Omental fat pad (tissue), 4 donors: ENCODE measurements at places on chromosomes 6 and 20. TPM values are rescaled to one million over a fixed set of nuclear protein-coding genes. Genes with fewer than 3 reads are reported as not detected.

GRCh38 chr6:104170401-104170800 is 689.3 kb downstream of the HACE1 start:
- no peak for DNase-seq

- no peak for DNase-seq
These were observed 2.1 kb upstream of the TRDN start for GRCh38 chr6:123638865-123639264.

The TREML2 gene
- 4.3 TPM for total RNA-seq

The DOK5 gene
- 2.2 TPM for total RNA-seq

The GSTA3 gene
- total RNA-seq = not detected

DNA sequence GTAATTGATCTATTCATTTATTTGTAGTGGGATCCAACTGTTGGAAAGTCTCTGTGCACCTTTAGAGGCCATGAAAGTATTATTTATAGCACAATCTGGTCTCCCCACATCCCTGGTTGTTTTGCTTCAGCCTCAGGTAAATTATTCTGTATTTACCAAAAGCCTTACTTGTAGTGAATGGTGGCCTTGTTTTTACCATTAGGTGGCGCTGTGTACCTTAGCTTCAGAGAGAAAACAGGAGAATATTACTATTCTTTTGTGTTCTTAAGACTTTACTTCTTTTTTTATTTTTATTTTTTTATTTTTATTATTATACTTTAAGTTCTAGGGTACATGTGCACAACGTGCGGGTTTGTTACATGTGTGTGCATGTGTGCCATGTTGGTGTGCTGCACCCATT is 23.7 kb downstream of the PEX7 start:
- DNase-seq = no peak

The NOX3 gene
- not detected for total RNA-seq

DNA sequence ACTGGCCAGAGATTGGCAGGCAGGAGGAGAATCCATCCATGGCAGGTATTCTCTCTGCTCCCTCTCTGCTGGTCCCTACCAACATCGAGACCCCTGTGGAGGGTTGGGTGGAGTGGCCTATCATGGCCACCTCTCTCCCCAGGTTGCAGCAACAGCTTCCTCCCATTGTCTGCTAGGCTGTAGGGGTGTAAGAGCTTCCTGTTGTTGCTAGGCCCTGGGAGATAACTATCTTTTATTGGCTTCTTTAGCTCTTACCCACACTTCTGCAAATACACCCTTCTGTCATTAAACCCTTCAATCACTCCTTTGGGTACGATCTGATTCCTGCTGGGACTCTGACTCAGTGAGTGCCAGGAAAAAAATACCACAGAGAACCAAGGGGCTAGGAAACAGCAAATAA is 66.6 kb upstream of the FAM184A start:
- DNase-seq = no peak

DNA sequence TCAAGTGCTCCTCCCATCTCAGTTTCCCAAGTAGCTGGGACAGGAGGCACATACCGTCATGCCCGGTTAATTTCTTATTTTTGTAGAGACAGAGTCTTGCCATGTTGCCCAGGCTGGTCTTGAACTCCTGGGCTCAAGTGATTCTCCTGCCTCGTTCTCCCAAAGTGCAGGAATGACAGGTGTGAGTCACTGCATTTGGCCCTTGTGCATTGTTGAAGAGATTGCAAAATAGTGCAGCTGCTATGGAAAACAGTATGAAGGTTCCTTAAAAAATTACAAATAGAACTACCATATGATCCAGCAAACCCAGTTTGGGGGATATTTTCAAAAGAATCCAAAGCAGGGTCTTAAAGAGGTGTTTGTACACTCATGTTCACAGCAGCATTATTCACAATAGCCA is 69.1 kb downstream of the GJA10 start:
- no peak for DNase-seq

The BTNL2 gene
- not detected for total RNA-seq

The VSTM2L gene
- 0.60 TPM for total RNA-seq

DNA sequence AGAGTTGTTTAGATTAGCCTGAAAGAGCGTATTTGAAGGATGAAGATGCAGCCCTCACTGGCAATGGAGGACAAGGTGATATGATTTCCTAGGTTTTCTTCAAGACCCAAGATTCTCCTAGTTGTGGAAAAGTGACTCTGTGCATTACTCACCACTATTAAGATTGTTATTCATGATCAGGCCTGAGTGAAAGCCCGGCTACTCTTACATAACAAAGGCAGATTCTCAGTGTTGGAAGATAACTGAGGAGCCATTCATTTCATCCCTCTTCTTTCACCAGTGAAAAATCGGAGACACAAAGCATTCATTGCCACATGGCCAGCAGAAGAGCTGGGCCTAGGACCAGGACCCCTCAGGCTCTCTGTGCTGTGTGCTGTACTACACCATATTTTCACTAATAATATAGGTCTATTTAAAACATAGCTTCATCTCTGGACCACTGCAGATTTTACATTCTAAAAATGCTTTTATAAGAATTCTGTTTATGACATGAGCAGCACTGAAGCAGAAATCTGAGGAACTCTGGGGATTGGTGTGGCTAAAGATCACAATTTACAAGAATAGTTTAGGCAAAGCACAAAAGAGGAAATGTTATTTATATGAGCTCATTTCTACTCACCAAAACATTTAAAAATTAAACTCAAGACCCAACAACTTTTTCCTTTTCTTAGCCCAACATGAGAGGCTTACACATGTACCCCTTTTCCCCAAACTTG is 181.9 kb upstream of the CCN2 start:
- DNase-seq = no peak

The NOTCH4 gene
- total RNA-seq = 56.0 TPM

GRCh38 chr6:134515986-134516385 is 198.1 kb upstream of the SGK1 start:
- no peak for DNase-seq

The CEBPB gene
- total RNA-seq = 158 TPM

GRCh38 chr20:24762791-24763350 is 186.2 kb upstream of the CST7 start:
- DNase-seq = no peak

The JPH2 gene
- 7.3 TPM for total RNA-seq

DNA sequence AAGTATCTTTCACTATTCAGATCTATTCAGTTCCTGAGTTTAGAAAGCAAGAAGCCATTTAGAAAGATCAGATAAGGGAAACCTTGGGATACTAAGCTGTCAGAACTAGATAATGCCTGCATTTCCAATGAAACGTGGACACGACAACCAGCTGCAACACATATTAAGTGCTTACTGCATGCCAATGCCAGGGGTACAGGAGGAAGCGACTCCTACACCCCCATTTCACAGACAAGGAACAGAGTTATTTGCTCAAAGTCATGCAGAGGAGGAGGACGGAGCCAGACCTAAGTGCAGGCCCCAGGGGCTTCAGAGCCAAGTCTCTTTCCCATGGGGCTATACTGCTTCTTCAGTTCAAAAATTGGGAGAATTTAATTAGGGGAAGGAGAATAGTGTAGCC is 62.4 kb downstream of the PREX1 start:
- DNase-seq = no peak

DNA sequence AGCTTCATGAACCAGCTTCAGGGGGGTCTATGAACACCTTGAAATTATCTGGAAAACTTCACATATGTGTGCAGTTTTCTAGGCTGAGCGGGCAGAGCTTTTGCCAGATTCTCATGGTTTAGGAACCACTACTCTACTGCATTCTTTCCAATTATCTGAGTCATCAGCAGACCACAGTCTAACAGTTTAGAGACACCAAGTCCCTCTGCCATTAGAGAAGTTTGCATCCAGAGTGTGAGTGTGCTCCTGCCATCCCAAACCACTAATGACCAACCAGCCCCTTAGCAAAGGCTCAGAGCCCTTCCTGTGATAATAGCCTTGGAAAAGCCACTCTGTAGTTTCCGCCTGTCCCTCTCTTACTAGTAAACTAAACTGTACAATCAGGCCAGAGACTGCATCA is 96.8 kb downstream of the PHACTR1 start:
- no peak for DNase-seq

The OOEP gene
- total RNA-seq = not detected

DNA sequence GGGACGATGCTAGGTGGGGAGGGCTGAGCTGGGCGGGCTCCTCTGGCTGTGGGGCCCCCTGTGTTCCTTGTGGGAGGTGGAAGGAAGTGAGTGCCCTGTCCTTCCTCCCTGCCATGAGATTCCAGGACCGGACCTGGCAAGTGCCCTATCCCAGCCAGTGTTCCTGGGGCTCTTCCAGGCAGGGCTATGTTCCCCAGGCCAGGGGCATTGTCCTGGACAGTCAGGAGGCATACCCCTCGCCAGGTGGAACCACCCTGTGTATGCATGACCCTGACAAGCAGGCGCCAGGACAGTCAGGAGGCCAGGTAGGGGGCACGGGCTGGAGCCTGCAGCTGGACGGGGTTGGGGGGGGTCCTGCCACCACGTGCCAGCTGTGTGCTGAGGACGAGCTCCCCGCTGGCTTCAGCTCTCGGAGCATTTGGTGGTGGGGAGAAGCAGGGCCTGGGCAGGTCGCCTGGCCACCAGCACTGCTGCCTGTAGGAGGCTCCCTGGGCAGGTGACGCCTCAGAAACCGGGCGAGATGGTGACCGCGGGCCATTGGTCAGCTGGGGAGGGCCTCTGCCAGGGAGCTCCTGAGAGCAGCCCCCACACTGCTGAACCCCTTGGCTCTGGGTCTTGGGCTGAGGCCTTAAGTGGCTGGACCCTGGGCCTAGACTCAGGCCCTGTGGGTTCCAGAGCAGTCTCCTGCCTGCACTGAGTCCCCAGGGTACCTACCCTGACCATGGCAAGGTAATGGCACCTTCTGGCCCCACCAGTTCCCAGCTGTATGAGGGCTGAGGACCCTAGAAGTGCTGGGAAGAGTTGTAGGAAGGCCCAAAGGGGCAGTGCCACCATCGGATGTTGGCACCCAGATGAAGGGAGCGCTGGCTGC is 694 bp downstream of the SLC17A9 start:
- DNase-seq = no peak

The TDRD6 gene
- total RNA-seq = 0.12 TPM

The ECI2 gene
- total RNA-seq = 48.8 TPM

The CLVS2 gene
- total RNA-seq = not detected

DNA sequence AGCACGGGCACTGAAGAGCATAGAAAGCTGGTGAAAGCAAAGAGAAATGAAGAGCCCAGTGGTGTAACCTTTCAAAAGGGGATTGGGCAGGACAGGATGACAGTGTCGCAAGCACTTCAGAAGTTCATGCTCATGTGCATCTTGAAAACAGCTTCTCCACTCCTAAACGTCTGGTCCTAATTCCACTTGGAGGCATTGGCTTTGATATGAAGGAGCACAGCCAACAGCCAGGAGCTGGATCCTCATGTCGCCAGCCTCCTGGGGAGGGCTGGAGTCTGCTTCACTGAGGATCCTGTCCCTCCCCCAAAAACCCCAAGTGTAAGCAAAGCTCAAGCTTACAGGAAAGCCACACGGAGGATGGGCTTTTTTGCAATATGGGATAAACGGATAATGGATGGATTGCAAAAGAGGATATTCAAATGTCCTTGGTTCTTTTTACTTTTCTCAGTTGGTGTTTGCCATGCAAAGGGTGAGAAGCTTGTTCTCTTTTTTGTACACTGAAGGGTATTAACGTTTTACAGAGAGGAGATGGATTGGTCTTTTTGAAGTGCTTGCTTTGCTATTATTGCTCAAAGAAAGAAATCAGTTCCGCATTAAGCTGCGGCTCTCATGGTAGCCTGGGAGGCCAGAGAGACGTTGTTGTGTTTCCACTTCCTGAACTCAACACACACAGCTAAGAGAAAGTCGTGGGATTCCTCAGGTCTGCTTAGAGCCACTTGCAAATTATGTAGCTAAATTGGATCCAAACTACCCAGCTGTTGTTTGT is 92.2 kb downstream of the SIM1 start:
- no peak for DNase-seq

The EFCAB8 gene
- total RNA-seq = not detected

- DNase-seq = no peak
These were observed 9.0 kb downstream of the LEMD2 start for GRCh38 chr6:33779895-33780294.

The SLPI gene
- total RNA-seq = 205 TPM

- no peak for DNase-seq
These were observed 246.8 kb upstream of the JARID2 start for GRCh38 chr6:14999106-14999505.

The SLC32A1 gene
- not detected for total RNA-seq

DNA sequence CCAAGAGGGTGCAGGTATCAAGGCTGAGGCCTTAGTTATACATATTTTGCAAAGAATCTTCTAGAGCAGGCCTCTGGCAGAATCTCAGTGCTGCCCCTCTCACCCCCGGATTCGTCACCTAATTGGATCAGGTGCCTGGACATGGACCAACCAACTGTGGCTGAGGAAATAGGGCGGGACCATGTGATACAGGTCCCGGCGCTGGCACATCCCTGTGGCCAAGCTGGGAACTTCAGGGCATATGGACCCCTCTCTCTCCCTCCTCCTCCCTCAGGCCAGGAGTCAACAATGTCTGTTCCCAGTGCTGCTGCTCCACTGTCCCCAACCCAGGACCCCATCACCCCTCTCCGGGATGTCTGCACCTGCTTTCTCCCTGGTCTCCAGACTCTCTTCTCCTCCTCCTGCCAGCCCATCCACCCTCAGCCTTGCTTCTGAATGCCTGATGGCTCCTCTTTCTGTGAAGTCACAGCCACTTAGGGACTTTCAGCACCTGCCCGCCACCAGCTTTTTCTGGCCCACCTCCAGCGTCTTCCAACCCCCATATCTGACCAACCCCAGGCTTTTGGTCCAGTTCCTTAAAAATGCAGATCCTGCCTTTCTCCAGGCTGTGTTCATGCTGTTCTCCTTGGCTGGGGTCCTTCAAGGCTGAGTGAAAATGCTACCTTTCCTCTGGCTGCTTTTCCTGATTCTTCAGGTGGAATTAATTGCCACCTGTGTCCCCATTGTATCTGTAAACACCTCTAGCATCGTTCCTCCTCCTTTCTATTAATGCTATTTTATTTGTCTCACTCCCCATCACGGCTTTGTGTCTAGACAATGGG is 19.0 kb upstream of the MLN start:
- no peak for DNase-seq

- no peak for DNase-seq
These were observed 31.0 kb downstream of the ELOVL2 start for GRCh38 chr6:11012976-11013720.

DNA sequence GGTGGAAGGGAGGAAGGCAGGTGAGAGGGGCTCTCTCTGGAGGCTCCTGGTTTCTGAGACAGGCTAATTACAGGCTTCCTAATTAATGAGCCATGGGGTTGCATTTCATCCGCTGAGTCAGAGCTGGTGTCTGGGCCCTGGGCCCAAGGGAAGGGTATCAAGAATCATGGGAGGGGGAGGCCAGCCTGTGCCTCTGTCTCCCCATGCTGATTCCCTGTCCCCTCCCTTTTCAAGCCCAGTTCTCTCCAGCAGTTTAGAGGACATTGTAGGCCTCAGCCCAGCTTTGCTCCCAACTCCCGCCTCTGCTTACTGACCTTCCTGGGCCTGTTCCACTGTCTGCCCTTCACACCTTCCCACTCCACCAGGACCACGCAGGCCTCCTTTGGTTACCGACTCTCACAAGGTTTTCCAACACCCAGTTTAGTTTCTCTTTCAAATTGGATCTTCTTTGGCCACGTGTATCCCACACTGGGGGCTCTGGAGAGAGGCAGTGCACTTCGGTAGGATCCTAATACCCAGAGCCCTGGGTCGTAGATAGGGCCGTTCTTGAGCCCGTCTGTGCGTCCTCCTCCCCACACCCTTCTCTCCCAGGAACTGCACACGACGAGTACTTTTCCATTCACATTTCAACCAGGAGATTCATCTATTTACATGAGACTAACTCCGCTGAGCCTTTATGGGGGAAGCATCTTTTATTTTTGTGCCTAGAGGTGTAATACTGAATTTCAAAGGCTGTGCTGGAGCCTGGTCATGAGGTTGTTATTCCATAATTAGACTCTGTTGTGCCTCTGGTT is 18.2 kb upstream of the AVP start:
- no peak for DNase-seq
